ENCODE measurements at places on chromosomes 5 and 9.

GRCh38 chr5:112491257-112491656 is 72.2 kb upstream of the EPB41L4A start:
- DNase-seq, result no peak

- no peak for DNase-seq
Observed at GRCh38 chr9:107486674-107487520, 2.7 kb downstream of the KLF4 start.

DNA sequence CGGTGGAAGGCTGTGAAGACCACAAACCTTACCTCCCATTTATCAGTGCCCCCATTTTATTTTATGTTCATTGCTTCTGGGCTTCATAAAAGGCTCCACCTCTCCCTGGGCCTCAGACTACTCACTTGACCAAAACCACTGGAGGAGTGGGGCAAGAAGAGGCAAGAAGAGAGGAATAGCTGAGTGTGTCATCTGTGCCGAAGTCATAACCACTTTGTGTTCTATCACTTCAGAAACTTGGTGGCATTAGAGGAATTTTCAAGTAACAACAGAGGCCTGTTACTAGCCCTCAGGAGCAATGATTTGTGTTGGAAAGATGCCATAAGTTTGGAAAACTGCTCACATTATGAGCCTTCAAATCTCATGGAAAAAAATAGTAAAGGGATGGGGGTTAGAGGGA is 88.7 kb upstream of the PIK3R1 start:
- no peak for DNase-seq

DNA sequence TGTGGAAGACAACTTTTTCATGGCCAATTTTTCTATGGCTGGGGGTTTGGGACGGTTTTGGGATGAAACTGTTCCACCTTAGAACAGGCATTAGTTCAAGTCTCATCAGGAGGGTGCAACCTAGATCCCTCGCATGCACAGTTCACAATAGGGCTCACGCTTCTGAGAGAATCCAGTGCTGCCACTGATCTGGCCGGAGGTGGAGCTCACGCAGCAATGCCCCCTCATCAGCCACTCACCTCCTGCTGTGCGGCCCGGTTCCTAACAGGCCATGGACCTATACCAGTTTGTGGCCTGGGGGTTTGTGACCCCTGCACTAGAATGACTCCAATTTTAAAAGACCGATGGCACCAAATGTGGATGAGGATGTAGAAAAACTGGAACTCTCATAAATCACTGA is 127.2 kb upstream of the IER5L start:
- no peak for DNase-seq

GRCh38 chr5:5665225-5666075 is 243.0 kb downstream of the ICE1 start:
- no peak for DNase-seq

DNA sequence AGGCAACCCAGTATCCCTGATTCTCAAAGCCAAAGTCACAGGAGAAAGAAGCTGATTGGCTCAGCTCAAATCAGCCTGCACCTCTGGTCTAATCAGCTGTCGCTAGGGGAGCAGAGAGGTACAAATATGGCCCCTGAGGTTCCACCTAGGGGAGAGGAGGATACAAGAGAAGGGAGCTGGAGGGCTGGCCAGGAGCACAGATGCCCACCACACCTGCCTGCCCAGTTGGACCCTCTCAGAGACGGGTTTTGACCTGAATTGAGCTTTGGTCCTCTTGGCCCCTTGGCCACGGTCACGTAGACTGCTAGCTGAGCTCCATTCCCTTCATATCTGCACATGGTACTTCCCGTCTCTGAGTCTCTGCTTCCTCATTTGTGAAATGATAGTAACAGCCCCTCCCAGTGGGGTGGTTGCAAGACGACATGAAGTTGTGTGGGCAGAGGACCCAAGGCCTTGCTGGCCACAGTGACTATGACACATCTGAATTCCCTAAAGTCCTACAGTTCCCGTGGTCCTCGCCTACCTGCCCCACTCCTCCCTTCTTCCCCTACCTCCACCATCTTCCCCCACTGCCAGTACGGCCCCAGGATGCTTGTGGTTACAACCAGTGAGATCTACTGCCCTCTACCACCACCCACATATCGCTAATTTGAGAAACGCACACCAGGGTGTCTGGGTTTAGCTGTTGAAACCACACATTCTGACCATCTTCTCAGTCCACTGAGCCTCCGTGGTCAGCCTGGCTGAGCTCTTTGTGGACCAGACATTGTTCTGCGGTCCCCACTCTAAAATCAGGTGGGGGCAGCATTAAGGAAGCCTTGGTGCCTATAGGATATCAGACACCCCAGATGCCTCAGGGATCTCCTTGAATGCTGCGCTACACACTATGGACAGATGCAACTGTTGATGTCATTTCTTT is 60.3 kb upstream of the NEK6 start:
- DNase-seq, result no peak

DNA sequence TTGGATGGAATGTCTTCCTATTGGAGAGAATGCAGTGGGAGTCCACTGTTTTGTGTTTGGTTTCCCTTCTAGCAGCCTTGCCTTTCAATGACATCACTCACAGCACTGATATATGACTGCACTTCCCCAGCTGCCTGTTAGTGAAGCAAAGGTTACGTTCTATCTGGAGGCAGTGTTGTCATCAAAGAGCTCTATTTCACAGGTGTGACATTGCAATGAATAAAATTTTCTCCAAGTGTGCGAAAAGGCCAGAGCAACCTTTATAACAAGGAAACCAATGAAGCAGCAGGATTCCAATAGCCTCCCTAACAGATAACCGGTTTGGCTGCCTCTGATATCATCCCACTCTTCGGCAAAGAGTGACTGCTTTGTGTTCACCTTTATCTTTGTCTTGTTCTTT is 523.5 kb upstream of the ZNF608 start:
- no peak for DNase-seq
